ENCODE measurements at places on chromosomes 12 and 14. TPM values are rescaled to one million over a fixed set of nuclear protein-coding genes. Genes with fewer than 3 reads are reported as not detected.

- no peak for DNase-seq
Measured at GRCh38 chr12:66240096-66240820, 51.2 kb downstream of the IRAK3 start.

GRCh38 chr12:70354787-70355186, 11.3 kb upstream of the KCNMB4 start:
- DNase-seq, result no peak

GRCh38 chr12:68378872-68379606, 46.9 kb upstream of the MDM1 start:
- peak; percentile 49 for DNase-seq

- DNase-seq, result no peak
Measured at GRCh38 chr12:127063339-127064072, 1203.5 kb upstream of the TMEM132C start.

GRCh38 chr14:101810897-101811621, 49.5 kb downstream of the PPP2R5C start:
- DNase-seq, result no peak

DNA sequence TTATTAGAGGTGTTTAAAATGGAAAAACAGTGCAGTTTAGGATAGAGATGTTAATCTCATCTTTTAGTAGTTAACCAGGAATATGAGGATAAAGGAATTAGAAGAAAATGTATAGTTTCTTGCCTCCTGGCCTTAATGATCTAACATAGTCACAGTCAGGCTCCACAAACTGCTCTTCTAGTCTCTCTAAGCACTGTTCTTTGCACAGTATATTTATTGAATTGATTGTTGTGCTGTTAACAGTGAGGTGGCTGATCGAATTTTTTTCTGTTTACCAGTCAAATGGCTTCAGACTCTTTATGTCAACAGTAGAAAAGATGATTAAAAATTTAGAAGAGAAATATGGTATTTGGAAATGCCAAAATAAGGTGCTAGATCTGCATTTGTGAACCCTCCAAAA, 37.8 kb downstream of the ATF7IP start:
- no peak for DNase-seq

DNA sequence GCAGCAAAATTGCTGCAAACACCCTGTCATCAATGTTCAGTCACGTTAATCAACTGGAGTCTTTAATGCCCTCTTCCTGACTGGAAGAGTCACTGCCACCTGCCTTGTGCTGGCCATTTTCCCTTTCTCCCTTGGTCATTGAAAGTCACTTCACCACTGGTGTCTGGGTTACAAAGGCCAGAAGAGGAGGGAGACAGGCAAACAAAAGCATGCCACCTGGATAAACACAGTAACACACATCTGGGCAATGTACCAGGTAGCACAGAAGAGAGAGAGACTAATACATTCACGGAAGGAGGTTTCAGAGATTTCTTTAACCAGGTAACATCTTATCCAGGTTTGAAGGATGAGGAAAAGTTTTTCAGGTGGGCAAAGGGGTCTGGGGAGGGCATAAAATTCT, 32.7 kb downstream of the GPHB5 start:
- DNase-seq, result no peak

DNA sequence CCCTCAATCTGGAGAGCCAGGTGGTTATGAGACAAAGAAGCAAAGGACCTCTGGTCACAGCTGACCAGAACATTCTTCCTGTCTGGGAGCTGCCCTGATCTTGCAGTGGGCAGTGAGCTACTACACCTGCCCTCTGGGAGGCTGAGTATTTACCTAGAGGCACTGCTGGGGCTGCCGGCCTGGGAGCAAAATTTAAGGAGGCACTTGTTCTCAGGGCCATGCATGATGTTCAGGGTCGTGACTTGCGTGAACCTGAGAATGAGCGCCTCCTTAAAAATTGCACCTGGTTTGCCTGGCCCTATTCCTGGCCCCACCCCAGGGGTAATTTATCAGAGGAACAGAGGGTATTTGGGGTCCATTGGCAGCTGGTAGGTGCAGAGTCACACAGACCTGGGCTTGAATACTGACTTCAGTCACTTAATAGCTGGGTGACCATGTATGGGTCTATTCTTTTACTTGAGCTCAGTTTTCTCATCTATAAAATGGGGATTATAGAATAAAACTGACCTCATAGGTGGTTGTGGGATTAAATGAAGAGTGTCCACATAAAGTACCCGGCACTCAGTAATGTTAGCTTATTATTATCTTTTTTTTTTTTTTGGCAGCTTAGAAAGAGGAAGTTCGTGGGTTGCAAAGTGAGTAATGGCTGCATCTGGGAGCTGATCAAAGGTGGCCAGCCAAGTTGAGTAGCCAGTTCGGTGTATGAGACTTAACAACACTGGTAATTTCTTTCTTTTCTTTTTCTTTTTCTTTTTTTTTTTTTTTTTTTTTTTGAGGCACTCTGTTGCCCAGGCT, 107.4 kb upstream of the MED13L start:
- DNase-seq, result no peak

- DNase-seq, result no peak
Measured at GRCh38 chr12:95522692-95523091, 28.6 kb downstream of the USP44 start.

DNA sequence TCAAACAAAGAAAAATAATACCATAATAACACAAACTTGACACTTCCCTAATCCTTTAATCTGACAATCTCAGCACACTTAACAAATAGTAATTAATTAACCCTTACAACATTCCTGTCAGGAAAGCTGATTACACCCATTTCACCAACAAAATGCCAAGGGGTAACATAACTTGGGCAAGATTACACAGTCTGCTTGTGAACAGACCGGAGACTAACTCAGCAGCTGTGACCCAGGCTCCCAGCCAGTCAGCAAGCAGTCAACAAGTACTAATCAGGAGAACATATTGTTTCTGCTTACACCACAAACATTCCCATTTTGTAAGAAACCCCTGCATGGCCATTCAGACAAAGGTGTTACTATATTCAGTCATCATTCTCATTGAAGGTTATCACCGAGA, 592.5 kb upstream of the FLRT2 start:
- no peak for DNase-seq

- no peak for DNase-seq
Measured at GRCh38 chr14:88904864-88905263, 80.4 kb downstream of the TTC8 start.

DNA sequence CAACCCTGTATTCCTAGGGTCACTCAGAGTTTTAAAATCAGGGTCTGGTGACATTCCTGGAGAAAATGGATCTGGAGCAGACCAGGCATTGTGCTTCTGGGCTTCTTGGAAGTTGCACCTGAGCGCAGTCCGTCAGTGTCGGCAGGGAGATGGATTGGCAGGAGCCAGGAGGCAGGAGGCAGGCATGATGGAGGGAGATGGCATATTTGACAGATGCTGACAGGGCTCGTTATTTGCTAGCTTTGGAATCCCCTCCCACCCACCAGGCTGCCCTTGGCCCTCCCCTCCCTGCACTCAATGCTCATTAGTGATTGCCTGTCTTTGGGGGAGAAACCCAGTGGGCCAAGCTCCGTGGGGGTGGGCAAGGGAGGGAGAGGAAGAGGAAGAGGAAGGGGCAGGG, 4.7 kb downstream of the CISTR start:
- no peak for DNase-seq

- DNase-seq, result no peak
Measured at GRCh38 chr12:52361553-52361952, 5.7 kb downstream of the KRT85 start.

GRCh38 chr12:123989168-123989567, 16.2 kb downstream of the ZNF664 start:
- DNase-seq, result no peak

- DNase-seq, result no peak
Measured at GRCh38 chr14:61503167-61503801, 181.9 kb downstream of the PRKCH start.

DNA sequence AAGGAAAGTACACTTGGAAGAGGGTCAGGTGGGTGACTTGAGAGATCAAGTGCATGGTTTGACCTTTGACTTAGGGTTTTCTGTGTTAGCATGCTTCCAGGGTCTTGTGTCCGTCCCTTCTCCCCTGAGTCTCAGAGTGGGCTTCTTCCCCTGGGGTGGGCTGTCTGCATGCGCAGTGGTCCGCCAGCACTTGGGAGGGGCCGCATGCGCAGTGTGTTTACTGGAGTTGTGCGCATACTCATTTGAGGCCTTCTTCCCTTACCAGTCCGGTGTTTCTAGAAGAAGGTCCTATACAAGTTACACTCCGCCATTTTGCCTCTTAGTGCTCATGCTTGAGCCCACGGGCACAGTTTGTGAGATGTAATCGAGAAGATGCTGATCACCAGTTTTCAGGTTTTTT, 58.5 kb downstream of the RIN3 start:
- DNase-seq, result no peak

DNA sequence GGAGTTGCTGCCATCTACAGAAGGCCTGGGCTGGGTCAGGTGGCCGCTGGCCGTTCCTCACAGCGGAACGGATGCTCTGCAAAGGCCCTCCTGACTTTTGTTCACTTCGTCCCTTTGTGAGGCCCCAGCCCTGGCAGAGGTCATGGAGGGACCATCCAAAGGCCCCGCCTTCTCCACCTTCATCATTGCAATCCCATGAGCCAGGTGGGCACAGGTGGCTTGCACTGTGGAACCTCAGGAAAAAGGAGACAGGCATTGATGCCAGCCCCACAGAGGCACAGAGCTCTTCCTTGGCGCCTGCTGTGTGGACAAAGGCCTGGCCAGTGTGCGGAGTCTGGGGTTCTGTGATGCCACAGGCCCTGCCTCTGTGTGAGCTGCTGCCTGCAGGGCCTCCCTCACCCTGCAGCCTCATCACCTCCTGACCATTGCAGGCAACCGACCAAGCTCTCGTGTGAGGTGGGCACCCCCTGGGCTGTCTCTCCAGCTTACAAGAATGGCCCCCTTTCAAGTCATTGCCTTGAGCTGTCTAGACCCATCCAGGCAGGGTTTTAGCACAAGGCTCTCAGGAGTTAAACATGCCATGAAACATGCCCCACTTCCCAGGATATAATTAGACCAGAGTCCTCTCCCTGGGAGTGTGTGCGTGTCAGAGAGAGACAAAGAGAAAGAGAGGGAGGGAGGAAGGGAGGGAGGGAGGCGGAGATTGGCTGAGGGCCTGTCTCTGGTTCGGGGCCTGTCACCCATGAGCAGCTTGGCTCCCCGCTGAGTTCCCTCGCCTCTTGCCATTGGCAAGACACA, 19.3 kb downstream of the NFKBIA start:
- DNase-seq, result no peak

DNA sequence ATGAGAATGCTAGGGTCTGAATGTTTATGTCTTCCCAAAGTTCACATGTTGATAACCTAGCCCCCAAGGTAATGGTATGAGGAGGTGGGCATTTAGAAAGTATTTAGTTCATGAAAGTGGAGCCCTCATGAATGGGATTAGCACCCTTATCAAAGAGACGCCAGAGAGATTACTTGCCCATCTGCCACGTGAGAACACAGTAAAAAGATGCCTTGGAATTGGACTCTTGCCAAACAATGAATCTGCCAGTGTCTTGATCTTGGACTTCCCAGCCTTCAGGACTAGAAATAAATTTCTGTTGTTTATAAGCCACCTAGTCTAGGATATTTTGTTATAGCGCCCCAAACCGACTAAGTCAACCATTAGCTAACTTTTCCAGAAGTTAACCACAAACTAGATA, 92.0 kb upstream of the SLC38A4 start:
- no peak for DNase-seq

GRCh38 chr12:1915082-1915968, 3.1 kb downstream of the CACNA2D4 start:
- DNase-seq, result no peak

GRCh38 chr12:42270596-42270995, 32.5 kb upstream of the YAF2 start:
- no peak for DNase-seq

DNA sequence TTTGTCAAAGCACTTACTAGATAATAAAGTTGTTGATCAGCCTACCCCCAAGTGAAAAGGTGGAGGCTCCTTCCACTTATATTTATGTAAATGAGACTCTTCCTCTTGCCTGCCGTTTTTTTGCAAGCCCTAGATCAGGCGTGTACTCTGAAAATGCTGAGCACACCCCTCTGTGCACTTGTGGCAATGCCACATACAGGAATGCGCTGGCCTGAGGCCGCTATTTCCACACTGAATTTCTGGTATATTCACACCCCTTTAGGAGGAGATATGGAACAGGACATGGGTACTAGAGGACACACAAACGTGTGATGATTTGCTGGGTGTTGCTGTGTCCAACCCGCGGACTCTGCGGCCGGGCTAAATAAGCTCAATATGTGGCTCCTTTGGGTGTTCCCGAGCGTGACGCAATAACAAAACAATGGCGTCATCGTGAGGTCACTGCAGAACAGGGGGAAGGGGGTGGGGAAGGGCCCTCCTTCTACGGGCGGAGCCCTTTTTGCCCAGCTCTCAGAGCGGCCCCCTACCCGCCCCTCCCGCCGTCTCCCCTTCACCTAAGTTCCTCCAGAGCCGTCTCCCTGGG, 554 bp upstream of the TSPAN31 start:
- DNase-seq, result no peak

- no peak for DNase-seq
Measured at GRCh38 chr14:64673316-64673715, 30.9 kb upstream of the PLEKHG3 start.

DNA sequence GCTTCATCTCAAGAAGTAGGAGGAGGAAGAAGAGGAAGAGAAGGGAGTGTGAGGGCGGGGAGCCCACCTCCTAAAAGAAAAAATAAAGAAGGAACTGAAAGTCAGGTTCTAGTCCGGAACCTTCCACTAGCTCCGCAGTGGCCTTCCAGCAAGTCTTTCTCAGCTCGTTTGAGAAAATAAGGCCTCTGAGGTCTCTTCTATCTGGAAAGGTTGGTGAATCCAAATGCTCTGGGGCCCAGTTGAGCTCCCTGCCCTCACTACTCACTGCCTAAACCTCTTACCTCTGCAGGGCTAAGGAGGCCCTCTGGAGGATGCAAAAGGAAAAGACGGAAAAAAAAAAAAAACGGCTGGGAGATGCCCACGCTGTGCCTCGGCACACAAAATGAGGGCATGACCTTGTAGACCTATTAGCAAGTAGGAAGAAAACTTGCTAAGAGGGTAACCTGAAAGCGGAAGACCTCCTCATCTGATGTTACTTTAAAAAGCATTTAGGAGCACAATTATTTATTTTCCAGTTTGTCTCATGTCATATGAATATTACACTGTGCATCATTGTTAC, 35.9 kb downstream of the FBLN5 start:
- DNase-seq, result no peak

- DNase-seq, result no peak
Measured at GRCh38 chr12:125412506-125412905, 347.3 kb downstream of the AACS start.

DNA sequence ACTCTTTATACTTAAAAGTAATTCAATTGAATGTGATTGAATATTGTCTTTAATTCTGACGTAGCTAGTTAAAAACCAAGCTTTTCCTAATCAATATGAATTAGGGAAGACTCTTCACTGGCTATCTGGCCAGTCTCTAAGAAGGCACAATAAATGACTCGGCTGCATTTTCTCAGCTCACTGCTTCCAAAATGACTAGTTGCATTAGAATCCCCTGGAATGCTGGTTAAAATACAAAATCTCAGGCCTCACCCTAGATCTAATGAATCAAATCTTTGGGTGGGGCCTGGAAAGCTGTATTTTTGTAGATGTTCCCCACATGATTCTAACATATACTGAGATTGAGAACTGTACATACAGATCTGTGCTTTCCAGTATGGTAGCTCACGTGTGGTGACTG, 242.1 kb downstream of the CHST11 start:
- no peak for DNase-seq

The VRTN gene
- not detected for total RNA-seq

The RNFT2 gene
- total RNA-seq, result 15.3 TPM

The CDK2 gene
- total RNA-seq, result 54.4 TPM

The POC1B gene
- 27.9 TPM for total RNA-seq

The ZDHHC22 gene
- total RNA-seq, result 11.5 TPM

The ERP27 gene
- total RNA-seq, result 0.22 TPM

The SMCO2 gene
- 0.40 TPM for total RNA-seq

The ZNF219 gene
- total RNA-seq, result 16.3 TPM

The KIF5A gene
- 101 TPM for total RNA-seq

The CARMIL3 gene
- total RNA-seq, result 10.2 TPM

The MYF6 gene
- total RNA-seq, result 0.61 TPM

Measured in spinal cord (tissue), 10 donors.